Activated CD4-positive, alpha-beta T cell treated with anti-CD3 and anti-CD28 coated beads, Interleukin-2, Interleukin-6, amounts not matched to agents 100 ng/mL and 50 ng/mL, durations not matched to agents 16 hours and 8 hours (primary cell): ENCODE measurements at places on chromosomes 12 and 14.

- peak; percentile 12 for DNase-seq
Observed at GRCh38 chr12:38664661-38665269, 240.6 kb downstream of the CPNE8 start.

DNA sequence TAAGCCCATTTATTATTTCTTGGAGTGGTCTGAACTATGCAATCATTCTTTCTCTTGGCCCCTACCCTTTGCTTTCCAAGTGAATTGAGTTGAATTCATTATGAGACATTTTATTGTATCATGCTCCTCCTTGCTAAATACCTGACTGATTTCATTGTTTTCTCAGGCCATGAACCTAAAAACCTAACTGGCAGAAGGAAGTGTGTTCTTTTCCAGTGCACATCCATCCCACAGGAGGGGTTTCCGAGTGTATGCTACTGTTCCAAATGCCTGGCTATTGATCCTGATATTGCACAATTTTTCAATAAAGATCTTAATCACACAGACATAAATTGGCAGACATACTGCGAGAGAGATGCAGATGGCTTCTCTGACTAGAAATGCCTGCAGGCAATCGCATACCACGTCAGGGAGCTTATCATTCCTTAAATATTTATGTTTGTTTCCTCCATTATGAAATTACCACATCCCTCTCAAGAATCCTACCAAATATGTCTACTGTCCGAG lies 162.2 kb upstream of the EGLN3 start:
- DNase-seq = no peak

DNA sequence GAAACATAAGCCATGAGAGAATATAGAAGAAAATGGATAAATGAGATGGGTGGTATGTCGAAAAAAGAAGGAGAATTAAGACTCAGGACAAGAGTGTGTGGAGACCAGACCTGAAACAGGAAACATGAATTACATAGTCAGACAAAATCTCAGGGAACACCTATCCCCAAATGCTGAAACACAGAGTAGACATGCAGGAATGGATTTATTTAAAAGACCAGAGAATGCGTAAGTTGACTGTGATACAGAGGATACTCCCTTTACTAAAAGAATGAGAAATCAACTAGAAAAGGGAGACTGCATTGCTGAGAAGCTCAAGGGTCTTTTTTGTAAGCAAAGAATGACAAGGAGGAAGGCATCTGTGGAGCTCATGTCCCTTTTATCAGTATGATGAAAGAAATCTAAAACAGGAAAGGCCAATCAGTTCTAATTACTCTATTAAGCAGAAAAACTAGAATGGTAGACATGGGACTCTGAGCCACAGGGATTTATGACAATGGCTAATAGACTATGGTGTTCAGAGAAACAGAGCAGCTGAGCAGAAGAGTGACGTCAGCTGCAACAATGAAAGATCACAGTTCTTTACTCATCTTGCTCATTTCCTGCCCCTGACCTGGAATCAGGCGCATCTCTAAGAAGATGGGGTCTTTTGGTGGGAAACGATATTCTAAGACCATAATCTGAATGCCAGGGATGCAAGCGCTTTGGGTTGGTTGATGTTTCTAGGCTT lies 138.9 kb upstream of the DHRS4 start:
- no peak for DNase-seq

GRCh38 chr14:56125772-56126636 lies 7.8 kb downstream of the PELI2 start:
- no peak for DNase-seq

DNA sequence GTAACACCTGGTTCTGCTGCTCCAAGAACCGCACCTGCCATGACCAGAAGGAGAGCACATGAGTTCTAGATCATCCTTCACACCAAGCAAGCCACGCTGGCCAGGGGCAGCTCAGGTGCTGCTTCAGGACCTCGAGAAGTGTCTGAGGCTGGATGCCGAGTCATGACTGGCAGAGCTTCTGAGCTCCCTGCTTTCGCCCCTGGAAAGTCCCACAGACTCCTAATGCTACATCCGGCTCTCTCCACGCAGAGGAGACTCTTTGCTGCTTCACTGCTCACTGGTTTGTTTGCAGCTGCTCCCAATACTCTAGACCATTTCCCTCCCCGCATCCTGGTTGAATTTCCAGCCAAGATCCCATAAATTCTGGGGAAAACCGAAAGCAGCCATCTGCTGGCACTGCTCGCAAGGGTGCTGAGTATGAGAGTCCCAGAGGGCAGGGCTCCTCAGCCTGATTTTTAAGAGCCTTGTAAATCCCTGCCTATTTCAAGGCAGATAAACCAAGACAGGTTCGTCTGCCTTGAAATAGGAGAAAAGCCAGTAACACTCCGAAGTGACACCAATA lies 1.4 kb downstream of the KRT2 start:
- DNase-seq = no peak

DNA sequence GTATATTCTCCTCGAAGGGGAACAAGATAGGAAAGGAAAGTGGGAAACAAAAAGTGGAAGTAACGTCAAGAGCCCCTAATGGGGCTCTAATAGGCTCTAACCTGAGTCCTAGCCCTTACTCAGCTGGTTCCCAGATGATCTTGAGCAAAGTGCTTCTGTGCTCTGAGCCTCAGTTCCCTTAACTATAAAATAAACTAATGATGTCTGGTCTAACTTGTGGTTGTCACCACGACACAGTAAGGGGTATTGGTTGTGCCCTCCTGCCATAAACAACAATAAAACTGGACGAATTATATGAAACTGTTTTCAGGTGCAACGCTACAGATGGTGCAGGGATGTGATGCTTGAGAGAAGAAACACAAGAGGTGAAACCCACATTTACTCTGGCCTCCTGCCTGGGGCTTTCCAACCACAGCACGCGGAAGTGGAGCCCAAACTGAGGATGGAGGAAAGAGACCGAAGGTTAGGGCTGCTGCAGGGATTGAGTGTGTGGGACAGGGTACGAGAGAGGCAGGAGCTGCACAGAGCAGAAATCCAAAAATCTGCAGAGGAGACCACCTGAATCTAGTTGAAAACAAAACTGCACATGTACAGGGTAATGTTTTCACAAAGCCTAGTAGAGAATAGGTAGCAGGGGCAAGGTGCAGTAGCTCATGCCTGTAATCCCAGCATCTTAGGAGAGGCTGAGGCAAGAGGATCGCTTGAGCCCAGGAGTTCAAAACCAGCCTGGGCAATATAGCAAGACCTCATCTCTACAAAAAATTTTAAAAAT lies 45.6 kb upstream of the BCL2L14 start:
- DNase-seq = peak; percentile 76

DNA sequence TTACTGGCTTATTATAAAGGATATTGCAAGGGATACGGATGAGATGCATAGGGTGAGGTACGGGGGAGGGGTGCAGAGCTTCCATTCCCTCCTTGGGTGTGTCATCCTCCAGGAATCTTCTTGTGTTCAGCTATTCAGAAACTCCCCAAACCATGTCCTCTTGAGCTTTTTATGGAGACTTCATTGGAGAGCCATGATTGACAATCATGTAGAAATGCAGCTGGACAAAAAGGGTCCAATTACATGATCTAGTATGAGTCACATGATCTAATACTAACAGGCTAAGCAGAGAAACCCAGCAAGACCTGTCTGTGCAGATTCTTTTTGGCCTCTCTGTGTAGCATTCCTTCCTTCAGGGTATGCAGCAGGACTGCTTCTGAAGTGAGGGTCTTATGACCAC lies 23.9 kb upstream of the FLVCR2 start:
- DNase-seq = no peak

DNA sequence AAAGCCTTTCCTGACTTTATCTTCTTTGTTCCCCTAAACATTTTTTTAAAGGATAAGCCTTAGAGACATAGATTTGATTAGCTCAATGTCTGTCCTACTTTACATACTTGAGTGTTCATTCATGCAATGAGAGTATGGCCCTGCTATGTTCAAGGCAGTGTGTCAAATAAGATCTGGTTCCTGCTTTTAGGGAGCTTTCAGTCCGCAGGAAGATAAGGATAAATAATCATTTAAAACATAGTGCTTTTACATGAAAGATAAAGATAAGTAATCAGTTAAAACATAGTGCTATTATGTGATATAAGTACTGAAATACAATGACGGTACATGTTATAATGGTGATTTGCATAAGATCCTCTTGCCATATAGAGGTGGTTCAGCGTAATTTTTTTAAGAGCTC lies 378.3 kb upstream of the PRICKLE1 start:
- DNase-seq = no peak

GRCh38 chr14:24080888-24081738 lies 9.8 kb downstream of the CPNE6 start:
- peak; percentile 78 for DNase-seq

DNA sequence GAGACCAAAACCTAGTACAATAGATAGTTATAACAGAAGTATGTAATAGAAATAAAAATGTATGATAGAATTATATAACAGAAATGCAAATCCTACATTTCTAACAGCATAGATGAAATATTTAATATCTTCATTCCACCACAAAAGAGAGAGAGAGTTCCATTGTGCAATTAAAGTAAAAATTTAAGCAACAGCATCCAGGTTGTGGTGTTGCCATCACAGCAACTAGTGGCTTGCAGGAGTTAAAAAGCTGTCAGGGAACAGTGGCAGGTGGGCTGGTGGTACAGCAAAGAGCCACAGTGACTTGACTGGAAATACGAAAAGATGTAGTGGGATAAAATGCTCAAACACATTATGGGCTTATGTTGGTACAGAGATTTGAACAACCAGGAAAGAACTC lies 57.1 kb upstream of the MDM1 start:
- DNase-seq = no peak

GRCh38 chr14:77302926-77303325 lies 17.8 kb downstream of the POMT2 start:
- DNase-seq = peak; percentile 93

- no peak for DNase-seq
Observed at GRCh38 chr14:62029569-62029924, 267.3 kb downstream of the SNAPC1 start.

DNA sequence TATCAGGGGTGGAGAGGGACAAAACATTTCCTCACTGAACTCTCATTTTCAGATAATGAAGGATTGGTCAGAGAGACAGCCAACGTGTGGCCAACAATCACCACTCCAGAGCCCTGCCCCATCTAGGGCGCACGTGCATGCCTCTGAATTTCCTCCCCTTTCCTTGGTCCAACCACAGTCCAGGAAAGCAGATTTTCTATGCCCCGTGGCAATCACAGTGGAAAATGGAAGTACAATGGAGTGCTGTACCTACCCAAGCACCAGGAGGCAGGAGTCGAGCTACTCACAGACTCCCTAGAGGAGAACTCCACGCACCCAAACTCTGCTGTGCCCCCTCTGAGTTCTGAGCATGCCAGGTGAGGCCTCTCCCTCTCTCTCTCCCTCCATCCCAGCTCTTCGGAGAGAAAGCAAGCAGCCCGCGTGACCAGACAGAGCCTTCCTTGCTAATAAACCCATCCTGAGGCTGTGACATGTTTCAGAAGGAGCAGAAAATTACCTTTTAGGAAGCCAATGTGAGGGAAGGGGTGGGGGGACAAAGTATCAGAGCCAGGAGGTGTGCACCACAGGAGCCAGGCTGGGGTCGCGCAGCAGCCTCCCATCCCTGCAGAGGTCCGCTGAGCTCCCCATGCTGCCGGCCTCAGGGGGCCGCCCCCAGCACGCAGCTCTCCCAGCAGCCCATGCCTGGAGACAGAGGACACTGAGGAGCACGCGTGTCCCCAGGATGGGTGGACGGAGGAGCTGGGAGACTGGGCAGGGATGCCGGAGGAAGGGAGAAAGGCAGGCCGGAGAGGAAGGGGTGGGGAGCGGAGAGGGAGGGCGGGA lies 73.4 kb downstream of the PITPNM2 start:
- no peak for DNase-seq

- no peak for DNase-seq
Observed at GRCh38 chr14:32417956-32418552, 89.0 kb downstream of the AKAP6 start.

DNA sequence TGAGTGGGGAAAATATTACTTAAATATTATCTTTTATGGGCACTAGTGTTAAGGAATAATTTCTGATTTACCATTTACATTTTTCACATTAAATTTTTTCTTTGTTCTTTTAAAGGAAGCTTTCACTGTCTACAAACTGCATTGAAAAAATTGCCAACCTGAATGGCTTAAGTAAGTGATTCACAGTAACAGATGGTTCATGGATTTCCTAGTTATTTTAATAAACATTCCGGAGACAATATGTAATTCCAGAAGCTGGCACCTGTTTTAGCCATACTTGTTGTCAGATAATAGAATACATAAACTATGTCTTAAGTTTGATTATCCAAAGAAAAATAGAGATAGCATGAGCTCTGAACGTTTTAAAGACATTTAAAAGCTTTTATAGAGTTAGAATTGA lies 17.1 kb downstream of the DNAL1 start:
- DNase-seq = no peak

DNA sequence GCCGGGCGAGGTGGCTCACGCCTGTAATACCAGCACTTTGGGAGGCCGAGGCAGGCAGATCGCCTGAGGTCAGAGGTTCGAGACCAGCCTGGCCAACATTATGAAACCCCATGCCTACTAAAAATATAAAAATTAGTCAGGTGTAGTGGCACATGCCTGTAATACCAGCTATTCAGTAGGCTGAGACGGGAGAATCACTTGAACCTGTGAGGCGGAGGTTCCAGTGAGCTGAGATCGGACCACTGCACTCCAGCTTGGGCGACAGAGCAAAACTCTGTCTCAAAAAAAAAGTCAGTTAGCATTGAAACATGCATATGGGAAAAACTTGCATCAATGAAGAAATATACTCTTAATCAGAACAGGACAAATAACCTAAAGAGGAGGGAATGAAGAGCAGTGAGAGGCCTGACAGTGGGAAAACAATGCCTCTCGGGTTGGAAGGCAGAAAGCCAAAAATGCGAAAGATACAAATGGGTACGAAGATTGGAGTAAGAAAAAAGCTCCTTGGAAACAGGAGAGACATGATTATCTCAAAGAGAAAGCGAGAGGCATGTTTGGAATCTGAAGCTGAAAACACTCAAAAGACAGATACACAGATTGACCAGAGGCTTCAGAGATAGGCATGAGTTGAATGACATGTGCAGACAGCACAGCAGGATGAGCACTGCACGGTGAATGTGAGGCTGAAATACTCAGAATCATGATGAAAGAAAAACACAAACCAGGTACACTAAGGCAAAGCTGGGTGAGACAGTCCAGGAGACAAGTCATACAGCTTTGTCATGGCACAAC lies 30.6 kb downstream of the RESF1 start:
- DNase-seq = peak; percentile 36

GRCh38 chr14:99420711-99421110 lies 59.9 kb downstream of the SETD3 start:
- DNase-seq = no peak

GRCh38 chr14:62138593-62138992 lies 376.4 kb downstream of the SNAPC1 start:
- no peak for DNase-seq

- peak; percentile 69 for DNase-seq
Observed at GRCh38 chr14:99395909-99396530, 84.6 kb downstream of the SETD3 start.
